H9 (cell line): ENCODE measurements at places on chromosomes 11 and 22. TPM values are rescaled to one million over a fixed set of nuclear protein-coding genes. Genes with fewer than 3 reads are reported as not detected.

DNA sequence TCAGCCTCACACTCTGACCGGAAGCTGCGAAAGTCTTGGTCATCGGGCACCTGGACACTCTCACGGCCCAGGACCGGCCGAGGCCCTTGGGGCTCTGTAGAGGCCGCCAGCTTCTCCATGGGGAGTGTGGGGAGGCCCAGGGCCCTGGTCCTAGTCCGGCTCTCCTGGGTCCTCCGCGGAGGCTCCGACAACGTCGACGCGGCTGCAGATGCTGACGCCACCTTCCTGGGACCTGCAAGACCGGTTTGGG, 12.9 kb downstream of the STARD10 start:
- DNase-seq = no peak
- H3K36me3 ChIP-seq = no peaks in the 10 kb centered on the region; the same call in 2 of the 3 replicates
- no peak overlapping the region for H3K27ac ChIP-seq

DNA sequence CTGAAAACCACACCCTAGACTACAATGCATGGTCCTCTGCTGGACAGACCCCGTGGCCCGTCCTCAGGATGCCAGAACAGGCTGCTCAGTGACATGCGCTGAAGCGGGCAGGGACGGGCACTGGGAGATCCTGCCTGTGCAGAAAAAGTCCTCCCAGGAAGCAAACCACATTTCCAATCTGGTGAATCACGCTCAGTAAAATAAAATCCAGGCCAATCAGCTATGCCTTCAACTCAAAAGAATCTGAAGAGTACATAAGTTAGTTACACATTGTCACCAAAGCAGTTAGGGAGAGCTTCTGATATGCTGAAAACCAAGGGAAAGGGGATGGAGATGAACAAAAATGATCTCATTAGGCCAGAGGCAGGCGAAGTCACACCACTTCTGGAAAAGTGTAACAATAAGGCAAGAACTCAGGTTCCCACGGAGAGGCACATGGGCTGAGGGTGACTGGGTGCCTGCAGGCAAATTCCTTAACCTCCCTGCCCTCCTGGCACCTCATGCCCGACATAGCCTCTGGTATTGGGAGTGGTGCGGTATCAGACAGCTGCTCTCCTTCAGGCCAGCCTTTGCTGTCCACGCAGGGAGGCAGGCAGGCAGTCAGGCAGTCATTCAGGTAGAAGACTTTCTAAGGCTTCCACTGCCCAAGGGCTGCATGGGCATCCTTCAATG, 66.4 kb downstream of the APOL5 start:
- no peak for DNase-seq
- H3K4me1 ChIP-seq = no peaks in the 10 kb centered on the region; the same call in 1 of the 2 replicates
- H3K27me3 ChIP-seq = no peaks in the 10 kb centered on the region
- H3K36me3 ChIP-seq = peaks cover 26% of the 10 kb centered on the region
- no peak overlapping the region for H3K27ac ChIP-seq

GRCh38 chr22:48868554-48868953, 959.1 kb downstream of the BRD1 start:
- no peak overlapping the region for H3K4me3 ChIP-seq
- no peaks in the 10 kb centered on the region for H3K36me3 ChIP-seq
- no peak for DNase-seq
- no peak overlapping the region for H3K27ac ChIP-seq
- H3K27me3 ChIP-seq = no peaks in the 10 kb centered on the region

- H3K36me3 ChIP-seq = no peaks in the 10 kb centered on the region
- no peak overlapping the region for H3K4me3 ChIP-seq
- H3K27me3 ChIP-seq = peaks cover 5% of the 10 kb centered on the region; the same call in 1 of the 2 replicates
- DNase-seq = no peak
- peaks cover 8% of the 10 kb centered on the region; the same call in 1 of the 2 replicates for H3K4me1 ChIP-seq
These were observed 66.7 kb upstream of the NECTIN1 start for GRCh38 chr11:119795690-119796089.

DNA sequence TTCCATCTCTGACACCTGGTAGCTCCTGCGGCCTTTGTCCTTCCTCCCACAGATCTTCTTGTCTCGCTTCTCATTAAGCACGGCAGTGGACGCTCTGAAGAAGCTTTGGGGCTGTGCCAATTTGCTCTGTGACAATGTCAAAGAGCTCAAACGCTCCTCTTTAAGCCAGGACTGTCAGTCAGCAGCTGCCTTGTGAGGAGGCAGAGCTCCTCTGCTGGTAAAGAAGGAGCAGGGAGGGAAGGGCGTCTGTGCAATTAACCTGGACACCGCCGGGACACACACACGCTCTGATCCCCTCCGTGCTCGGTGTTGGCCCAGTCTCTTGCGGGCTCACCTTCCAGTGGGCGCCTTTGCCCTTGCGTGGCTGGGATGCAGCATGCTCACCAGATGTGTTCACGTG, 373.9 kb downstream of the BRD1 start:
- no peak overlapping the region for H3K27ac ChIP-seq
- no peak overlapping the region for H3K4me3 ChIP-seq
- H3K27me3 ChIP-seq = peaks cover 9% of the 10 kb centered on the region; the same call in 1 of the 2 replicates
- H3K36me3 ChIP-seq = no peaks in the 10 kb centered on the region
- H3K4me1 ChIP-seq = peaks cover 4% of the 10 kb centered on the region; the same call in 1 of the 2 replicates
- no peak for DNase-seq

DNA sequence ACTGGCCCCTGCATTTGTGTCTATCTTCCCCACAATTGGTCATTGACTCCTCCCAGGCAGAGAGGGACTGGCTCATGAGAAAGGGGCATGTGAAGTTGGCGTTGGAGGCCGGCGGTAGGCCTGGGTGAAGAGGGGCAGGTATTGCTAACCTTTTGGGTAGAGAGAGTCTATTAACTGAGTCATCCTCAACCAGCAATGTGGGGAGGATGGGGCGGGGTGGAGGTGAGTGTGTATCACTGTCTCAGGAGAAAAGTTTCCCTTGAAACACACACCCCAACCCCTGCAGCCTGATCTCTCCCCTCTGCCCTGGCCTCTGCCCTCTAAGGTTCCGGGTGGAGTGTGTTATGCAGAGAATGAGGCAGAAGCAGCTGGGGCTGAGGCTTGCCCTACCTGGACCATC, 60.1 kb upstream of the PHF21B start:
- H3K27me3 ChIP-seq = no peaks in the 10 kb centered on the region
- no peak for DNase-seq
- no peak overlapping the region for H3K4me3 ChIP-seq
- peaks cover 10% of the 10 kb centered on the region for H3K36me3 ChIP-seq

- H3K27ac ChIP-seq = no peak overlapping the region
- no peaks in the 10 kb centered on the region; the same call in 1 of the 2 replicates for H3K4me1 ChIP-seq
- no peaks in the 10 kb centered on the region for H3K27me3 ChIP-seq
- no peak for DNase-seq
- H3K36me3 ChIP-seq = peaks cover 9% of the 10 kb centered on the region; the same call in 2 of the 3 replicates
- H3K4me3 ChIP-seq = no peak overlapping the region
These were observed 78.9 kb upstream of the CRYBB3 start for GRCh38 chr22:25120761-25121212.

The MTNR1B gene
- total RNA-seq = not detected in 2 replicates

The CBY1 gene
- total RNA-seq = 24.8 and 26.6 TPM in 2 replicates
